Epithelial cell of esophagus (primary cell): ENCODE measurements at places on chromosomes 7 and 10.

DNA sequence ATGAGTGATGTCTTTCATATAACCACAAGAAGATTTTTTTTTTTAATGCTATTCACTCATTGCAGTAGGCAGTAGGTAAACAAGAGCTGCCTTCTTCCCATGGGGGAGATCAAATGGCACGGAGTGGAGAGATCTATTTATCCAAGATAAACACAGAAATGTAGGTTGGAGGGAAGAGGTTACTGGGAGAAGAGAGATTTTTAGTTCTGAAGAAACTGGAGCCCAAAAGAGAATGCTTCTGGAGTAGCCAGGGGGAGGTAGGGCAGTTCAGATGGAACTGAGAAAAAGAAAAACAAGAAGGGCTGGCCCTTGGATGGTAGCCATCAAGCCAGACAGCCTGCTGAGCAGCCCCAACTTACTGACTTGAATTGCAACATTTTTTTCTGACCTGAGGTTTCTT, 270.1 kb upstream of the TPK1 start:
- peak; percentile 75 for DNase-seq

DNA sequence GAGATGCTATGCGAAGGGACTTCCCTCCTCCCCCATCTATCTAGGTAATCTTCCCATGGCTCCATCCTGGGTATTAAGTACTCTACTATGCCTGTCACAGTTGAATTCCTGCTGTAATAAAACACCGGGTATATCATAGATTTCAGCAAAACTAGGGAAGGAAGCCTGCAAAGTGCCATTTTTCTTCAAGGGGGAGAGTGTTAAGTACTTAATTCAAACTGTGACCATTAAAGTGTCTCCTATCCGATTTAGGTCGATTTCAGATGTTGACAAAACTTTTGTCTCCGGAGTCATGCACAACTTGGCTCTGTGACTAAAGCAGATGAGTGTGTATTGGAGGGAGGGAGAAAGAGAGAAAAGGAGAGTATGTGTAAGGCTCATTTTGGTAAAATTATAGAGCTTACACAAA, 4.6 kb downstream of the HOXA4 start:
- DNase-seq: no peak

DNA sequence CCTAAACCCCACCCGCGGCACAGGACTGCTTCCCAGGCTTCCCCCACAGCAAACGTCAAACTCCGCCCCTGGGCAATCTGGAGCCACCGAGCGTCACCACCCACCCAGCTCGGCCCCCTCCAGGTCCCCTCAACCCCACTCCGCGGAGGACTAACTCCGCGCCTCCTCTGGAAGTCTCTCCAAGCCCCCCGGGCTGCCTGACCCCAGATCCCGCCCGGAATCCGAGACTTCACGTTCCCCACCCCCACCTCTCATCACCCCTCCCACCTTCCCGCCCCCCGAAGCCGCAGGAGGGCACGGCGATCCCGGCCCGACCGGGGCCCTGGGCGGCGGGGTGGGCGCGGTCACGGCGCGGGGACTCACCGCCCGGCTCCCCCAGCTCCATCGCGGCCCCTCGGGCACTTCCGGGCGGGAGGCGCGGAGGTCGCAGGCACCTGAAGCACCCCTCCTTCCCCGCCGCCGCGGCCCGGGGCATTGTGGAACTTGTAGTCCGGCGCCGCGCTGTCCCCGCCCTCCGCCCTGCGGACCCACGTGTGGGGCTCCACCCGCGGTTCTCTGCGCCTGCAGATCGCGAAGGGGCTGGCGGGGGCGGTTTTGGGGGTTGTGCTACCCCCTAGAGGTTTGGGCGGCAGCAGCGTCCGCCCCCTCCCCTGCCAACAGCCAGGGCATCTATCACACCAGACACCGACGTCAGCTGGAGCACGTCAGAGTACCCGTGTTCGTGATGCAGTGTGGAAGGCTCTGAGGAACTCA, at the start of gene TMUB1:
Gene TMUB1, minus strand, starts transcription at position 423 of the 753 bp plus-strand sequence. CDS start 930 bp downstream, outside the sequence.
- peak; percentile 73 for DNase-seq

DNA sequence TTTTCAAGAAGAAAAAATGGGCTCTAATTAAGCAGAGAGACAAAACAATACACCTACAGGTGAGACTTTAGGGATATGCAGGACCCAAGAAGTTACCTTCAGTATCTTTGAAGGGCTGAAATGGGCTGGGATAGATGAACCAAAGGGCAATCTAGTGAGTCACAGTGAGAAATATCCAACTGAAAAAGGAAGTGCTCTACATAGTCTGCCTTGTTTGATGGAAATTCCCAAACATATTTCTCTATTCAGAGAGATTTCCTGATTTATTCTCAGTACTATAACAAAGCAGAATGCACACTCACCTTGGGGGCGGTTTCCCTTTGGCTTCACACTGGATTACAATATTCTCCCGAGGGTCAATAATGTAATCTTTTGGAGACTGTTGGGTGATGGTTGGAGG, 104.1 kb upstream of the LAMB4 start:
- DNase-seq: peak; percentile 31

DNA sequence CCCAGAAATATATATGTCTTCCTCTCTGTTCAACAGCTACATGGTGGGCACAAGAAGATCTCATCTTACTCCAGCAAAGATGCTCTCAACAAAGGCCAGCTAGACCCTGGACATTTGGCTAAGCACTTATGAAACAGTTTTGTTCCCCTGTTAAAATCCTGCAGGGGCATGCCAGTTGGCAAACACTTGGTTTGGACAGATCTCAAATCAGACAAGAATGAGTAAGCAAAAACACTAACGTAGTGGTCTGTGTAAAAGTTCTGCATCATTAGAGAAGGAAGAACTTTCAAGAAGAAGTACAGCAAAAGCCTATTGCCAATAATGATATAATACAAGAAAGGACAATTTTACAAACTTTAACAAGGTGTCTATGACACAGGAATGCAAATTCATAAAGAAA, 125.6 kb downstream of the CALN1 start:
- DNase-seq: no peak

DNA sequence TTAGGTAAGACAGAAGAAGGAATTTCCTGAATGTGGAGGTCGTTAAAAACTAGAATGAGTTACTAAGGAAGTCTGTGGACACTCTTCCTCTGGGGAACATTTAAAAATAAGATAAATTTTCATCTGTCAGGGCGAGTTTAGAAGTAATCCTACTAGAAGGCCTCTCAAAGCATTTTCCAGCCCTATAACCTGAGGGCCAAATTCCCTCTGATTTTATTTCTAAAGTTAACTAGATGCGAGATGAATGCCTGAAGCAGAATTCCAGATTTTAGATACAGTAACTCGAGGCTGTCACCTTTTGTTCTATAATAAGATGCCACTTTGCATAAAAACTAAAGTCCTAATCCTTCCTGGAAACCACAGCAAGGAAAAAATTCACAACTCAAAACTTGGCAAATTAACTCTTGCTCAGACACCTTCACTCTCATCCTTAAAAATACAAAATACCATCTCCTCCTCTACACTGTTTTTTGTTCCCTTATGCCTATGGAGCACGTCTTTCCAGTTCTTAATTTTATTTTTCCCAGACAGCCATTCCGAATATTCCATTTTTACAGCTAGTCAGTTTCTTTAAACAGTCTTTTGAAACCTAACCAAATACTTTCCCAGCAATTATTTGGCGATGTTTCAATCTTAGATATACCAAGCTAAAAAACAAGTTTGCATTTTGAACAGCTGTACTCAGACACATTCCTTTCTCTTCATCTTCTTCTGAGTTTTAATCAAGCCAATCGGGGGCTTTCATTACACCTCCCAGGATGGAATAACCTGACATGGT, 420.7 kb upstream of the NFE2L3 start:
- no peak for DNase-seq
